ENCODE measurements at places on chromosomes 16 and 17. TPM values are rescaled to one million over a fixed set of nuclear protein-coding genes. Genes with fewer than 3 reads are reported as not detected.

The ZG16 gene
- not detected for total RNA-seq

The RND2 gene
- 0.19 TPM for total RNA-seq

The SLC16A11 gene
- 0.44 TPM for total RNA-seq

The EPN3 gene
- under 0.01 TPM for total RNA-seq

The ACE gene
- total RNA-seq: 86.7 TPM

The ARL5C gene
- not detected for total RNA-seq

The RAB40B gene
- total RNA-seq: 3.6 TPM

The GPRC5B gene
- 39.2 TPM for total RNA-seq

The G6PC1 gene
- not detected for total RNA-seq

The KRT15 gene
- total RNA-seq: 0.16 TPM

The NUBP1 gene
- 24.7 TPM for total RNA-seq

The GOSR1 gene
- total RNA-seq: 11.8 TPM

The KRTAP4-4 gene
- total RNA-seq: not detected

The TEX14 gene
- total RNA-seq: under 0.01 TPM

The SPN gene
- not detected for total RNA-seq

The DNAAF1 gene
- not detected for total RNA-seq

The KRTAP4-6 gene
- total RNA-seq: not detected

The DNASE1L2 gene
- 0.32 TPM for total RNA-seq

The ZNF597 gene
- 2.3 TPM for total RNA-seq

The KIF2B gene
- not detected for total RNA-seq

The CCL17 gene
- not detected for total RNA-seq

The CSH2 gene
- not detected for total RNA-seq

The SP2 gene
- 0.65 TPM for total RNA-seq

The HBA2 gene
- total RNA-seq: not detected

The ETV4 gene
- total RNA-seq: 1.8 TPM

The CCDC144A gene
- 0.16 TPM for total RNA-seq

The RPTOR gene
- total RNA-seq: 39.5 TPM

The AOC3 gene
- total RNA-seq: 0.31 TPM

The FADS6 gene
- total RNA-seq: not detected

The TMC6 gene
- 49.0 TPM for total RNA-seq

The TRIM47 gene
- total RNA-seq: 65.4 TPM

The BRIP1 gene
- 10.3 TPM for total RNA-seq

The P3H4 gene
- 97.9 TPM for total RNA-seq

The PRSS53 gene
- 0.81 TPM for total RNA-seq

The HAS3 gene
- 13.5 TPM for total RNA-seq

The FOXN1 gene
- total RNA-seq: not detected

The CLEC18A gene
- total RNA-seq: 0.50 TPM

The DNAH17 gene
- total RNA-seq: 0.06 TPM

The MYH2 gene
- not detected for total RNA-seq

The PDE6G gene
- total RNA-seq: 3.5 TPM

The PRSS8 gene
- total RNA-seq: not detected

The GRAP gene
- 63.0 TPM for total RNA-seq

The DCUN1D3 gene
- total RNA-seq: 36.6 TPM

The NPW gene
- not detected for total RNA-seq

The CCL16 gene
- 0.65 TPM for total RNA-seq

The CSH1 gene
- total RNA-seq: not detected

The NOL11 gene
- 42.0 TPM for total RNA-seq

The GRAPL gene
- total RNA-seq: 13.3 TPM

The TEX19 gene
- not detected for total RNA-seq

The TSPAN10 gene
- 1.3 TPM for total RNA-seq

The SLC5A11 gene
- not detected for total RNA-seq

The METRNL gene
- 82.5 TPM for total RNA-seq

The KRT32 gene
- not detected for total RNA-seq

The TP53TG3B gene
- total RNA-seq: not detected

The CORO1A gene
- total RNA-seq: 3.1 TPM

The GAST gene
- not detected for total RNA-seq

The SLX1A gene
- 41.9 TPM for total RNA-seq

The SPATA22 gene
- total RNA-seq: not detected

The RBBP6 gene
- total RNA-seq: 30.2 TPM

The LDHD gene
- 0.97 TPM for total RNA-seq

All from bladder microvascular endothelial cell (primary cell).